ENCODE measurements at places on chromosomes 11 and 22. TPM values are rescaled to one million over a fixed set of nuclear protein-coding genes. Genes with fewer than 3 reads are reported as not detected.

Gene NXPE1
- not detected for total RNA-seq

Gene IRAG1
- 3.1 TPM for total RNA-seq

Gene CLTCL1
- 20.2 TPM for total RNA-seq

Gene OR6T1
- total RNA-seq: not detected

Gene MRPL23
- 77.3 TPM for total RNA-seq

Gene PRRG4
- 0.32 TPM for total RNA-seq

Gene TSSK2
- not detected for total RNA-seq

Gene TSGA10IP
- not detected for total RNA-seq

Gene OR51A2
- not detected for total RNA-seq

Gene CD3E
- total RNA-seq: not detected

Gene APOL5
- total RNA-seq: not detected

Gene B4GALNT4
- 2.3 TPM for total RNA-seq

Gene LIF
- total RNA-seq: 9.7 TPM

Gene ARHGAP8
- total RNA-seq: not detected

Gene PLAAT4
- total RNA-seq: 11.5 TPM

Gene IGSF9B
- not detected for total RNA-seq

Gene NEFH
- 2.3 TPM for total RNA-seq

Gene C11orf52
- 0.65 TPM for total RNA-seq

Gene OR8B8
- not detected for total RNA-seq

Gene DNHD1
- total RNA-seq: 2.2 TPM

Gene PDE2A
- total RNA-seq: 4.4 TPM

Gene XKR3
- not detected for total RNA-seq

Gene SLCO2B1
- 0.32 TPM for total RNA-seq

Gene OR52H1
- not detected for total RNA-seq

Gene CALCA
- total RNA-seq: not detected

Gene SLC5A4
- total RNA-seq: not detected

Gene NRXN2
- total RNA-seq: 2.9 TPM

Gene RNF169
- total RNA-seq: 8.7 TPM

Gene PES1
- 90.6 TPM for total RNA-seq

Gene PATE2
- total RNA-seq: not detected

Measured in cardiac atrium fibroblast (primary cell).